ENCODE measurements at places on chromosomes 11 and 22.

DNA sequence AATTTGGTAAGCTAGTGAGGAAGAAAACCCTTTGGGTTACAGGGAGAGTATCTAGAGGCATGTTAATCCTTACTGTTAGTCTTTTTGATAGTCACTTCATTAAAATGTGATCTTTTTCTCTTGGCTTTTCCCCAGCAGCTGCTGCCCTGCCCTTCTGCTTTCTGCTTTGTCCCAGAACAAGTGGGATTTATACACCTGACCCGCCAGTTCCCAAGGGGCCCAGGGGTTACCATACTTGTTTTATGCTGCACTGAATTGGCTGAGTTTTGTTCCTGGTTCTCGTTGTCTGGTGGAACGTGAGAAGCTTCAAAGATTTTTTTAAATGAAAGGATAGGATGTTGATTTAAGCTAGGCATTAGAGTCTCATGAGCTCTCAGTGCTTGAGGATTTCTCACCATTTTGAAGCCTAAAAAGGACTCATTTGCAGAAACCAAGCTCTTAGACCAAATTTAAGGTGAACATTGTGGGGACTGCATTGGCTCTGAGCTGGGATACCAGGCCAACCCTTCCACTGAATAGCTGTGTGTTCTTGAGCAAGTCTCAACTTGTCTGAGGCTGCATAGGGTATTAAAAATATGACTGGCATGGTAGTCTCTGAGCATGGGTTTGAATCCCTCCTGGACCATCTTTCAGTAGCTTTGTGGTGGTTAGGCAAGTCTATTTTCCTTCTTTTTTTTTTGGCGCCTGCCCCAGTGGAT, 6.6 kb downstream of the LIMK2 start:
- no peak for DNase-seq

GRCh38 chr11:118876286-118876685, 7.4 kb upstream of the CXCR5 start:
- DNase-seq: no peak

DNA sequence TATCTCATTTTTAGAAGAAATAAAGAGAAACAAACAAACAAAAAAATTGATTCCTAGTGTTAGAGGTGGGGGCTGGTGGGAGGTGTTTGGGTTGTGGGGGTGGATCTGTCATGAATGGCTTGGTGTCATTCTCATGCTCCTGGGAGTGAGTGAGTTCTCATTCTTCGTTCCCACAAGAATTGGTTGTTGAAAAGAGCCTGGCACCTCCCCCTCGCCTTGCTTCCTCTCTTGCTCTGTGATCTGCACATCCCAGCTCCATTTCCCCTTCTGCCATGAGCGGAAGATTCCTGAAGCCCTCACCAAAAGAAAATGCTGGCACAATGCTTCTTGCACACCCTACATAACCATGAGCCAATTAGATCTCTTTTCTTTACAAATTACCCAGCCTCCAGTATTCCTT, 277.8 kb downstream of the ST3GAL4 start:
- DNase-seq: no peak

- no peak for DNase-seq
Observed at GRCh38 chr11:20016526-20016925, 143.7 kb downstream of the DBX1 start.

DNA sequence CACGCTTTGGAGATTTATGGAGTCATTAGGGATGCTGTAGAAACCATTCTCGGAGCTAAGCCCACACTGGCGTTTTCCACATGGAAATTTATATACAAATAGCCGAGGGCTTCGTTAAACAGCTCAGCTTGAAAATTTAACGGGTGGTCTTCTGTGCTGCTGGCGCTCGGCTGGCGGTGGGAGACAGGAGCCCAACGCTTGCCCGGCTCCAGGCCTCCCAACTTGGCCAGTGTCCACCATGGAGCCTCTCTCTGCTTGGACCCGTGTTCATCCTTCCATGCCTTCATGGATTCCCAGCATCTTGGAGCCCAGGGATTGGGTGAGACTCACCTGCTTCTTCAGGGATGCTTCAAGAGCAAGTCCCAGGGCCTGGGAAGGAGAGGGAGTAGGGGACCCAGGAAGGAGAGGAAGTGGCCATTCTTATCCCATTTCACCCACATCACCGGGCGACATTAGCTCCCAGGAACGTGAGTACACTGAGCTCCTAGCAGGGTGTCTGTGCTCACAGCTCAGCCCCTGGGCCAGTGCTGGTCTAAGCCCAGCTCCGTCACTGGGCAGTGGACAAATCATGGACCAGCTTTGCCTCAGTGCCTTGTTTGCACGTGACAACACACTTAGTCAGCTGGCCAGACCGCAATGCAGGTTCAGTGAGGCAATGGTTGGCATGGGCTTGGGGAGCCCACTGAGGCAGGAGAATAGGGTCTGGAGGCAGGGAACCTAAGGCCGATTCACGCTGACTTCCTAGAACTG, 944.3 kb downstream of the BRD1 start:
- no peak for DNase-seq

DNA sequence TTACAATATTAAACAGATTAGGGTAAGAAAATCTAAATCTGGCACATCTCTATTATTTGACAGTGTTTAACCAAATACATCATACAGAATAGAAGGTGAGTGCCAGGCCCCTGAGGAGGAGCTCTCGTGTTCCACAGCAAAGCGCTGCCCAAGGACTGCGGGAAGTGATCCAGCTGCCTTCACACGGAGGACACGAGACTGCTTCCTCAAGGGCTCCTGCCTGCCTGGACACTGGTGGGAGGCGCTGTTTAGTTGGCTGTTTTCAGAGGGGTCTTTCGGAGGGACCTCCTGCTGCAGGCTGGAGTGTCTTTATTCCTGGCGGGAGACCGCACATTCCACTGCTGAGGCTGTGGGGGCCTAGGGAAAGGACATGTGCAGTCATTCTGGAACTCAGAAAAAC, 71.1 kb downstream of the NCAPD3 start:
- DNase-seq: no peak

DNA sequence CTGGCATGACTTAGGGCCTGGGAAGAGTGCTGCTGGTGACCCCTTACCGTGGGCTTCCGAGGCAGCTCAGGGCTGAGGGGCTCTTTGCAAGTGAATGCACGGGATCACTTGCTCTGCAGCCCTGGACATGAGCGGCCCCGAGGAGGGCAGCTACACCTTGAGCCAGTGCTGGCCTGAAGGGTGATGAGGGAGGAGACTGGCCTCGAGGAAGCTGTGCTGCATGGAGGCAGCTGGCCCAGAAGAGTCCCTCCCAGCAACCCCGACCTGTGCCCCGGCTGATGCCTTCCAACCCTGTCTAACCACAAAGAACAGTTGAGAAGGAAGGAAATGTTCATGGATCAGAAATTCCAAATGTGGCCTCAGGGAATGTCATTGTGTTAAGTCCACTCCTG, 45.2 kb downstream of the TBX1 start:
- DNase-seq: no peak

DNA sequence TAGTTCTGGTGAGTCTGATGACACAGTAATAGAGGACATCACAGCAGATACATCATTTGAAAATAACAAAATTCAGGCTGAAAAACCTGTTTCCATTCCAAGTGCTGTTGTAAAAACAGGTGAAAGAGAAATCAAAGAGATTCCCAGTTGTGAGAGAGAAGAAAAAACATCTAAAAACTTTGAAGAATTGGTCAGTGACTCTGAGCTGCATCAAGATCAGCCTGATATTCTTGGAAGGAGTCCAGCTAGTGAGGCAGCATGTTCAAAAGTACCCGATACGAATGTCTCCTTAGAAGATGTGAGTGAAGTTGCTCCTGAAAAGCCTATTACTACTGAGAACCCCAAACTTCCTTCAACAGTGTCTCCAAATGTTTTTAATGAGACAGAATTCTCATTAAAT, 38.7 kb downstream of the RTN3 start:
- no peak for DNase-seq

- no peak for DNase-seq
Observed at GRCh38 chr22:22462813-22463567, 45.6 kb downstream of the ZNF280B start.

- DNase-seq: no peak
Observed at GRCh38 chr11:125662689-125663088, 18.0 kb downstream of the ACRV1 start.

DNA sequence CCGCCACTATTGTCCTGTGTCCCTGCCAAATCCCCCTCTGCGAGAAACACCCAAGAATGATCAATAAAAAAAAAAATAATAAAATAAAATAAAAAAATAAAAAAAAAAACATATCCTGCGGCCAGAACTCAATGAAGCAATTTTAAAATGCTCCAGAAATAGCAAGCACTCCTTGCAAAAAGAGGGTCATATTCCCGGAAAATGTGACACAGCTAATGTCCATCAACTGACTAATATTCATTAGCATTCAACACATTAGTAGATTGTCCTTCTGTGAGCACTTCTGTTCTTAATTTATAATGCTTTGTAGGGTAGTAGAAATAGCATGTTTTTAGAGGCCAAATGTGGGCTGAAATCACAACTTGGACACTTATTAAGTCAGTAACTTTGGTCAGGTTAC, 252.3 kb upstream of the SESN3 start:
- no peak for DNase-seq

GRCh38 chr11:64501500-64502427, 89.3 kb upstream of the SLC22A12 start:
- DNase-seq: no peak

GRCh38 chr11:100932474-100933100, 197.0 kb downstream of the PGR start:
- no peak for DNase-seq

GRCh38 chr11:6925636-6926207, 504 bp upstream of the ZNF215 start:
- DNase-seq: no peak

DNA sequence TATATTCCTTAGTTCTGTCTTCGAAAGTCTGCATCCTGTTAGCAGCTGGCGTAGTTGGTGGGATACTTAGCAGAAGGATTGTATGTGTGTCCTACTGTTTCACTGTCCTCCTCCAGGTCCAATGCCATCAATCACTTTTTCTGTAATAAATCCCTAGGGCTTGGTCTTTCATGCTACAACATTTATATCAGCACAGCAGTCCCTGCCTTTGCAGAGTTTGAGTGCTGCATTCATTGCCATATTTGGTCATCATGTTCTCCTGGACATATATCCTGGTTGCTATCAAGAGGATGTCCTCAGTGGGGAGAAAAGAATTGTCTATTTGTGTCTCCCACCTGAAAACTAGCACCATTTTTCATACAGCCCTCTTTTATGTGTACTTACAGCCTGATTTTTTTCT, 67.0 kb downstream of the OR5AK2 start:
- no peak for DNase-seq

DNA sequence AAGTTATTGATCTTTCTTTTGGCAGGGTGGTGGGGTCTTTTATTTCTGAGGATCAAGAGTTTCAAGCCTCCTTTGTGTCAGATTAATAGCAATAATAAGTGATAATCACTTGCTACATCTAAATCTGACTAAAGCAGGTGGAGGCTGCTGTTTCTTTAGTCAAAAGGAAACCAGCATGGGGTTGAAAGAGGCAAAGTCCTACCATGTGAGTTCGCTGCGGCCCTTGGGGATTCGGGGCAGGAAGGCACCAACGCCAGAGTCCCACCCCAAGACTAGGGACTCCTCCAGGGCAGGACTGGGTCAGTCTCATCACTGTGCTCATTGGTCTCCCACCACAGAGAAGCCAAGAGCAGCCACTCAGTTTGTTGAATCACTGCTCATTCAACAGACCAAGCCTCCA, 73.0 kb downstream of the TENM4 start:
- no peak for DNase-seq

- no peak for DNase-seq
Observed at GRCh38 chr11:96045622-96046456, 121.9 kb upstream of the MTMR2 start.

DNA sequence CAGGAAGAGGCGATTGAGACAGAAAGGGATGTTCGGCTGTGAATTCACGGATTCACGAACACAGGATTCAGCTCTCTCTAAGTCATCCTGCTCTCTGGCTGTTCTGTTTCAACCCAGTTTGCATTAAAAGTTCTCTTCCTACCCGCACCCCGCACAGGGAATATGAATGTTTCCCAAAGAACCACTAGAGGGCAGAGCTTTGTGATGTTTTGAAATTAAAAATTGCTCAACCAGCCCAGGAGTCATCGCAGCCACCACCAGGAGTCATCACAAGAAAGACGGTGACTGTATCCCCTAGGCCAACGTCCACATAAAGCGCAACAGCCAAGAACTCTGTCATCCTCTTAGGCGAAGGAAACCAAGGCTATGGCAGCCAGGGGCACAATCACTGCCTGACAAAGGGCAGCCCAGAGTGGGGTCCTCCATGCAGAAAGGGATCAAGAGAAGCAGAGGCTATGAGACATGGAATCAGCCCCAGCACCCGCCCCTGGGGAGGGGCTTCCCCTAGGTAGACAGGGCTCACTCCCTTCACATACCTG, 122.4 kb downstream of the WT1 start:
- peak; percentile 31 for DNase-seq

Measured in stimulated activated CD4-positive, alpha-beta T cell treated with anti-CD3 and anti-CD28 coated beads, Interleukin-2, amount 100 ng/mL, for 24 hours (primary cell).